ENCODE measurements at places on chromosomes 13 and 19. TPM values are rescaled to one million over a fixed set of nuclear protein-coding genes. Genes with fewer than 3 reads are reported as not detected.

- no peak for DNase-seq
These were observed 5.2 kb downstream of the PPP1R14A start for GRCh38 chr19:38250821-38251563.

Gene ZNF230
- total RNA-seq: 3.9 TPM

Gene IL12RB1
- total RNA-seq: 18.9 TPM

Gene SLC6A16
- total RNA-seq: 1.2 TPM

- DNase-seq: no peak
These were observed 14.5 kb upstream of the MPHOSPH8 start for GRCh38 chr13:19618977-19619376.

DNA sequence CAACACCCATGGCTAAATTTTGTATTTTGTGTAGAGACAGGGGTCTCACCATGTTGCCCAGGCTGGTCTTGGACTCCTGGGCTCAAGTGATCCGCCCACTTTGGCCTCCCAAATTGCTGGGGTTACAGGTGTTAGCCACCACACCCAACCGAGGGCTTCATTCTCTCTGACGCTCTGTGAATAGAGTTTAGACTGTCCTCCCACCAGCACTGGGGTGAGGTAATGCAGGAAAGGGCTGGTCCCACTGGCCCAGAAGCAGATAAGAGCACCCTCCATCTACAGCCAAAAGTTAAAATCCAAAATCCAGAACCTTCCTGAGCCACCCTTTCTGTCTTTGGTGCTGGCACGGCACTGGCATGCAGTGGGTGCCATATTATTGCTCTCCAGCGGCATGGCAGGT is 31.8 kb upstream of the HOMER3 start:
- no peak for DNase-seq

Gene PLIN3
- total RNA-seq: 15.4 TPM

GRCh38 chr19:3125900-3126524 is 9.8 kb upstream of the GNA15 start:
- DNase-seq: peak; percentile 63
